ENCODE measurements at places on chromosomes 12 and 14. TPM values are rescaled to one million over a fixed set of nuclear protein-coding genes. Genes with fewer than 3 reads are reported as not detected.

Gene USP44
- total RNA-seq, result 0.20 TPM

Gene RNF31
- 59.0 TPM for total RNA-seq

Gene CNTN1
- total RNA-seq, result 6.9 TPM

Gene CSRP2
- 2.5 TPM for total RNA-seq

Gene DACT1
- total RNA-seq, result 2.3 TPM

Gene TCL1B
- total RNA-seq, result not detected

Gene KLRG1
- total RNA-seq, result 1.1 TPM

Gene OTX2
- not detected for total RNA-seq

Gene LAG3
- total RNA-seq, result 2.1 TPM

Gene PLBD1
- 22.6 TPM for total RNA-seq

Gene MYH6
- 0.09 TPM for total RNA-seq

Gene CLEC4E
- 0.55 TPM for total RNA-seq

Gene KRT82
- total RNA-seq, result not detected

Gene HOXC4
- not detected for total RNA-seq

Measured in mucosa of descending colon (tissue), 3 donors.